CMK (cell line): ENCODE measurements at places on chromosomes 12 and 14.

GRCh38 chr12:93223440-93224426 is 154.0 kb upstream of the NUDT4 start:
- DNase-seq, result no peak

- DNase-seq, result no peak
Measured at GRCh38 chr12:2624543-2625288, 170.1 kb upstream of the FKBP4 start.

DNA sequence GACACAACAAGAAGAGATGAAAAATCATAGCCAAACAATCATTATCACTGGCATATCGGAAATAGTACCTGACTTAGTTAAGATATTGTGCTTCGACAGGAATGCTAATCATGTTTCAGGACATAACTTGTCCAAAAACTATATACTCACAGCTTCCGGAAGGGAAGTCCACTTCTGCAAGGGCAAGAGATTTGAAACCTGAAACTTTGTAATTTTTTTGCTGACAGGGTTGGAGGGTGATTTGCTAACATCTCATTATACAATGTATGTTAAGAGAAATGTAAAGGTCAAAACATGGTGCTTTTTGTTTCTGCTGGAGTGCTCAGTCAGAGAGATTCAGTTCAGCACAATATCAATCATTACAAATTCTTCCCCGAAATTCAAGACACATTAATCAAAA is 200.3 kb downstream of the CNTN1 start:
- no peak for DNase-seq

DNA sequence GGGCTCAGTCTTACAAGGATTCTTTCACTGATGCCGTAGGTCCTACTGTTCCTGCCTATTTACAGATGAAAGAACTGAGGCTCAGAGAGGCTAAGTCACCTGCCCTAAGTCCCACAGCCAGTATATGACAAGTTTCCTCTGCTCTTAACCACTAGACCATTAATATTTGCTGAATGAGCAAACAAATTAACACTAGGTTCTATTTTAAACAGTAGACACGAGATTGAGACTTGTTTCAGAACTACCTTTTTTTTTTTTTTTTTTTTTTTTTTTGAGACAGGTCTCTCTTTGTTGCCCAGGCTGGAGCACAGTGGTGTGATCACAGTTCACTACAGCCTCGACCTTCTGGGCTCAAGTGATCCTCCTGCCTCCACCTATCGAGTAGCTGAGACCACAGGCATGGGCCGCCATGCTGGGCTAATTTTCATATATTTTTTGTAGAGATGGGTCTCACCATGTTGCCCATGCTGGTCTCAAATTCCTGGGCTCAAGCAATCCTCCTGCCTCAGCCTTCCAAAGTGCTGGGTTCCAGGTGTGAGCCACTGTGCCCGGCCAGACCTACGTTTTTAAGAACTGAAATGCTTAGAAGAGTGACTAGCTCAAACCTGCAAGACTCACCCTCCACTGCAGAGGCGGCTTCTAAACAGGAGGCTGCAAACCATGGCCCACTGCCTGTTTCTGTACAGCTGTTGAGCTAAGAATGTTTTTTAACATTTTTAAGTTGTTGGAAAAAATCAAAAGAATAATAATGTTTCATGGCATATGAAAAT is 12.9 kb downstream of the SYNE3 start:
- no peak for DNase-seq

- no peak for DNase-seq
Measured at GRCh38 chr14:92514844-92515514, 1.4 kb downstream of the RIN3 start.

DNA sequence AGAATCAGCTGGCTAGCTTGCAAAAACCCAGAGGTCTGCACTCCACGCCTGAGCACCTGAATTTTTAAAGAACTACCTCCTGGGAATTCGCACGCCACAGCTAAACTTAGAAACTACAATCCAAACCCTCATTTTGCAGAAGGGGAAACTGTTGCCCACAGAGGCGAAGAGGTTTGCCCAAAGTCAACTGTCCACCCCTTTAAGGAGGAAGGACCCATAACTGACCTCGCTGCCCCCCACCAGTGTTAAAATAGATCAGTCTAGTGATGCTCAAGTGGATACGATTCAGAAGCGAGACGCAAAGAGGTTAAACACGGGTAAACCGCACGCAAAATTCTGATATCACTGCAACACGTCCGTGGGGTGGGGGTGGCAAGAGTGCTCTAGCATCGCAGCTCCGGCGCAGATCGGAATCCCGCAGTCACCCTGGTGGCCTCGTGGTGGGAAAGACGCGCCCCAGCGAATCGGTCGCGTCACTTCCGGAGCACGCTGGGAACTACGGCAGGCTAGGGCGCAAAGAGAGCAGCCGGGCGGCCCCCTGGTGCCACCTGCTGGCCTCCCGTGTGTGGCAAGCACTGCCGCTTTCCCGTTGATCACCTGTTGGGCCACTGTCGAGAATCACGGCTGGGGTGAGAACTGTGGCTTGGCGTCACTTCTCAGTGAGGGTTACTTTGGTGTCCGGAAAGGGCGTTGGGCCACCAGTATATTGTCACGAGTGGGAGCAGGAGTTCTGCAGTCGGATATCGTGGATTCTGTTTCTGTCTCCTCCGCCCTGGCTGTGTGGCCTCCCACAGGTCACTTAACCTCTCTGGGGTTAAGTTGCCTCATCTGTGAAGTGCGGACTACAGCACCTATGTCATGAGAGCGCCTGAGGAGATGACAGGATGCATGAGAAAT is at the start of gene ALKBH2:
Gene ALKBH2, minus strand, starts transcription at position 451 of the 897 bp plus-strand sequence. CDS start 686 bp downstream, outside the sequence.
- peak; percentile 80 for DNase-seq
